ENCODE measurements at places on chromosomes 12 and 14. TPM values are rescaled to one million over a fixed set of nuclear protein-coding genes. Genes with fewer than 3 reads are reported as not detected.

The SOAT2 gene
- not detected for total RNA-seq

The IQSEC3 gene
- 6.6 TPM for total RNA-seq

The LUM gene
- total RNA-seq: 16.7 TPM

The IKBIP gene
- total RNA-seq: 8.6 TPM

The BTG1 gene
- total RNA-seq: 29.7 TPM

The GLS2 gene
- 4.2 TPM for total RNA-seq

The CLEC1B gene
- not detected for total RNA-seq

The CPNE6 gene
- 46.2 TPM for total RNA-seq

The PPP4R4 gene
- total RNA-seq: 0.49 TPM

The ANKLE2 gene
- total RNA-seq: 35.2 TPM

The MYBPC1 gene
- 2.2 TPM for total RNA-seq

The TAS2R9 gene
- total RNA-seq: 0.25 TPM

The DLGAP5 gene
- total RNA-seq: 3.9 TPM

The GYS2 gene
- not detected for total RNA-seq

The RPGRIP1 gene
- not detected for total RNA-seq

The CIROP gene
- total RNA-seq: not detected

The BHLHE41 gene
- total RNA-seq: 0.74 TPM

The NUDT14 gene
- total RNA-seq: 14.8 TPM

The FGF6 gene
- total RNA-seq: not detected

The PLD4 gene
- total RNA-seq: 1.2 TPM

The A2ML1 gene
- 0.98 TPM for total RNA-seq

The KIF26A gene
- 9.1 TPM for total RNA-seq

The C12orf54 gene
- total RNA-seq: not detected

The NTS gene
- 0.49 TPM for total RNA-seq

The SLC2A14 gene
- under 0.01 TPM for total RNA-seq

The DPPA3 gene
- not detected for total RNA-seq

The LTBR gene
- 0.98 TPM for total RNA-seq

The CCDC177 gene
- total RNA-seq: 4.2 TPM

The PZP gene
- total RNA-seq: under 0.01 TPM

The CELA1 gene
- total RNA-seq: not detected

The CMKLR1 gene
- 0.98 TPM for total RNA-seq

The IL26 gene
- total RNA-seq: not detected

The TAS2R8 gene
- total RNA-seq: 0.49 TPM

The IFNG-AS1 gene
- total RNA-seq: not detected

The ATL1 gene
- 70.6 TPM for total RNA-seq

The MANSC1 gene
- total RNA-seq: 2.5 TPM

The CCDC197 gene
- total RNA-seq: not detected

The CARMIL3 gene
- 20.4 TPM for total RNA-seq

The TBC1D30 gene
- total RNA-seq: 60.7 TPM

The NANOG gene
- total RNA-seq: not detected

The CCDC175 gene
- 2.0 TPM for total RNA-seq

The TEX52 gene
- not detected for total RNA-seq

The SLC48A1 gene
- 7.4 TPM for total RNA-seq

The TESPA1 gene
- total RNA-seq: under 0.01 TPM

The GPR68 gene
- 2.2 TPM for total RNA-seq

The OR10G3 gene
- not detected for total RNA-seq

The SOX5 gene
- total RNA-seq: 101 TPM

The LTB4R gene
- 1.2 TPM for total RNA-seq

The CLEC9A gene
- total RNA-seq: not detected

The SERPINA5 gene
- not detected for total RNA-seq

The TOMM20L gene
- total RNA-seq: not detected

The WNT1 gene
- not detected for total RNA-seq

The EPYC gene
- total RNA-seq: not detected

Data from temporal lobe (tissue), 4 donors.